DMS79 (cell line): ENCODE measurements at places on chromosomes 6 and 20.
A peak's percentile ranks its signal among the peaks of the same experiment; 100 is the strongest.

GRCh38 chr20:45229264-45230056 is 8.3 kb downstream of the SEMG2 start:
- DNase-seq: no peak

GRCh38 chr6:34435916-34436315 is 10.0 kb upstream of the RPS10 start:
- no peak for DNase-seq

DNA sequence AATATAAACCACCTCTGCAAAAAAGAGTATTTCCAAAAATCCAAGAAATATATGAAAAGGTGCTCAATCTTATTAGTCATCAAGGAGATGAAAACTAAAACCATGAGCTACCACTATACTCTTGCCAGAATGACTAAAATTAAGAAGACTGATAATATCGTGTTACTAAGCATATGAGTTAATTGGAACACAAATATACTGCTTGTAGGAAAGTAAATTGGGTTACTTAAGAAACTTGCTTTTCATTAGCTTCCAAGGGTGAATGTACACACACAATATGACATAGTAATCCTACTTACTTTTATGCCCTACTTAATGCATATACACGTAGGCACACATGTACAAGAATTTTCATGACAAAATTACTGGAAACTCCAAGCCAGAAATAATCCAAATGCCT is 3.4 kb downstream of the THEMIS start:
- no peak for DNase-seq

DNA sequence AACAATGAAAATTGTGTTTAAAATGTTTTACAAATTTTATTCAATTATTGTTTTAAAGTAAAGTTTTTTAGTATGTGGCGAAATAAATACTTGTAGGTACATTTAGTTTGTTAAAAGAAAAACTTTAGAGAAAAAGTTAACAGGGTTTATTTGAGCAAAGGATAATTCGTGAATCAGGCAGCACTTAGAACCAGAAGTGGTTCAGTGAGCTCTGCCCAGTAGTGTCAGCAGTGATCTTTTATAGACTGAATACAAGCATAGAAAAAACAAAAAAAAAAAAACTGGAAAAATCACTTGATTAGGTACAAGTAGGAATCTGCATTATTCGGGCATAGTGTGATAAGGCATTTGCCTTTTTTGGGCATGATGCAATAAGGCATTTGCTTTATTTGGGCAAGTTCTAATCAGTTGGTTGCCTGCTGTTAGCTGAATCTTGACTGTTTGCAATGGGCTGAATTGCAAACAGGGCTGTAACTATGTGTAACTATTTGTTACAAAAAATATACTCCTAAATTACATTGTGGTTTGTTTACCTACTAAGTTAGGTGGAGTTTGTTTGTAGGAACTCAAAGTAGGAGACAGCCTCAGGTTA is 122.9 kb upstream of the MMS22L start:
- DNase-seq: no peak

GRCh38 chr6:1716396-1716795 is 106.7 kb downstream of the FOXC1 start:
- DNase-seq: no peak

DNA sequence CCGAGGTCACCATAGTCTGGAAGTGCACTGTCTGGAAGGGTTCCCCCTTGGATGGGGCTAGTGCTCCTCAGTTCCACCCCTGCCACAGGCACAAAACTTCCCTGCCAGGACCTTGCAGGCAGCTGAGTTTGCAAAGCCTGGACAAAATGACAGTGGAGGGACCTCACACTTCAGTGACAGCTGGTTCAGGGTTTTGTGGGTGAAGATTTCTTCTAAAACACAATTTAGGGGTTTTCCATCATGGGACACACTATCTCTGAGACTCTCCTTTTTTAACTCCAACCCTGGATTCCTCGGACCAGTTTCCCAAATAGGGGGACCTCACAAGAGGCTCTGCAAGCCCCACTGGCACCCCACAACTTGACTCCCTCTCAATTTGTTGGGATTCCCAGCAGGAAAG is 33.6 kb upstream of the PREX1 start:
- no peak for DNase-seq

DNA sequence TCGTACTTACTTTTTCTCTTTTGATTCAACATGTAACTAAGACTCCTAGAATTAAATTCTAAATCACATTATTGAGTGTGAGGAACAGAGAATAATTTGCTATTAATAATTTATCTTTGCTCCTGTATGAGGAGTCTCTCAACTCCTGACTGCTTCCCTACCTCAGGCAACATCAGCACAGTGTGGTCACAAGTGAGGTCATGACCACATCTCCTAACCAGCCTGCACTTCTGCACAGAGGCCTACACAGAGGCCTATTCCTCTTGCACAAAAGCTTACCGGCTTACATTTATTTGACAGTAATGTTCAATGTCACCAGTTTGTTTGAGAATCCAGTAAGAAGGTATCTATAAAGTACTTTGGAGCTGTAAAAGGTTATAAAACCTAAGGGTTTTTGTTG is 637.4 kb upstream of the MARCKS start:
- DNase-seq: no peak

- no peak for DNase-seq
Observed at GRCh38 chr20:32563311-32564272, 21.5 kb downstream of the NOL4L start.

GRCh38 chr6:113622254-113622653 is 234.9 kb upstream of the MARCKS start:
- DNase-seq: no peak

DNA sequence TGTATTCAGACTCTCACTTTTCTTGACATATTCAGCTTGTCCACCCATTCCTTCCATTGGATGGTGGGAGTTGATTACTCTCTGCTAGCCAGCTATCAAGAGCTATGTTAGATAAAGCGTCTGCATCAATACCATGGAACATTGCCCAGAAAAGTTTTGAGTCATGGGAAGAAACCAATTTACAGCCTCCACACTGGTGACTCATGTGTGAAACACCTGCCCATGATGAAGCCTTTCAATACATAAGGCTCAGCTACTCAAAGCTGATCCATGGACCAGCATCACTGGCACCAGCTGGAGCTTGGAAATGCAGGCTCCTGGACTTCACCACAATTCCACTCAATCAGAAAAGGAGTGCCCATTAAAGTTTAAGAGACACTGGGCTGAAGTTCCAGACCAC is 16.1 kb downstream of the PLA2G7 start:
- peak; percentile 8 for DNase-seq

- no peak for DNase-seq
Observed at GRCh38 chr20:48230216-48230615, 444.9 kb upstream of the SULF2 start.

DNA sequence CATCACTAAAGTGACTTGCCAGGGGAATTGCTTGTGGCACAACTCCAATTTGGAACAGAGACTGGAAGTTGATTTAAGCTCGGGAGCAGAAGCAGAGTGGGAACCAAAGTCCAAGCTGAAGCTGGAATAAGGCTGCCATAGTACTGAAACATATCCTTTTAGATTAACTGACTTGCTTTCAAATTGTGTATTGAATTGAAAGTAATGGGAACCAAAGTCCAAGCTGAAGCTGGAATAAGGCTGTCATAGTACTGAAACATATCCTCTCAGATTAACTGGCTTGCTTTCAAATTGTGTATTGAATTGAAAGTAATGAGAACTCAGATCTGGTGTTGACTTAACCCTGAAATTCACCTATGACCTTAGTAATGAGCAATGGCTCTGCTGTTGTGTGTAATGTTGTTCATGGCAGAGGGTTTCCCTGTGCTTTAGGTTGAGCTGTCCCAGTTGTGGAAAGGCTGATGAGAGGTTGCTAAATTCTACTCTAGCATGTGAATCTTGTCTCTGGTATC is 40.2 kb downstream of the CENPW start:
- DNase-seq: no peak

DNA sequence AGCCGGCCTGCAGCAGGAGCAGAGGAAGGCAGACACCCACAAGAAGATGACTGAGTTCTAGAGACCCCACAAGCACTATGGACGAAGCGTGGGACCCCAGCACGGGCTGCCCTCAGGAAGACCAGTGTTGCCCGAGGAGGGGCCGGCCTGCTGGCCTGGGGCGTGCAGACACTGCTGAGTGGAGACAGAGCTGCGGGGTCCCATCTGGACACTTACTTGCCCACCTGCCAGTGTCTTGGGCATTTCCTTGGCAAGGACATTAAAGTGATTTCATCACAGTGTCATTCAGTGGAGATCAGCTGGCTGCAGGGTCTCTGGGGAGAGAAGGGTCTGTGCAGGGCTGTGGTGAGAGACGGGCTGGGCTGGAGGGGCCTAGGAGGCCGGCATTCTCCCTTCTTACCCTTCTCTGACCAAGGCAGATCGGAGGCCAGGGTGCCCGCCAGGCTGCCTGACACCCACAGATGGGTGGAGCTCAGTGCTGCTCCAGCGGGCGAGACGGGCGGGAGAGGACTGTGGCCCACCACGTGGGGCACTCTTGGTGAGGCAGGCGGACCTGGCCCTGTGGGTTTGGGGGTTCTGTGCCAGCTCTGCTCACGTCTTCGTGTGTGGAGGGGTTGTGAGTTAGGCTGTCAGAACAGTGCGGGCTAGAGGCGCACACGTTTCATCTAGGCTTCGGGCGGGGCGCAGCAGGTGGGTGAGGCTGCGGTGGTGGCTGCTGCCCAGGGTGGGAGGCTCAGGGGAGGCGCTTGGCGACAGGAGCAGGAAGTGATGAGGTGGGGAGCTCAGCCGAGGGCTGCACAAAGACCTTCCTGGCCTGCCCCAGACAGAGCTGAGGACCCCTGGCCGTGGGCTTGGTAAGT is at the start of gene LIME1:
Gene LIME1 (plus strand): TSS at position 806 of the 860 bp plus-strand sequence. CDS start 886 bp downstream, outside the sequence.
- DNase-seq: no peak

DNA sequence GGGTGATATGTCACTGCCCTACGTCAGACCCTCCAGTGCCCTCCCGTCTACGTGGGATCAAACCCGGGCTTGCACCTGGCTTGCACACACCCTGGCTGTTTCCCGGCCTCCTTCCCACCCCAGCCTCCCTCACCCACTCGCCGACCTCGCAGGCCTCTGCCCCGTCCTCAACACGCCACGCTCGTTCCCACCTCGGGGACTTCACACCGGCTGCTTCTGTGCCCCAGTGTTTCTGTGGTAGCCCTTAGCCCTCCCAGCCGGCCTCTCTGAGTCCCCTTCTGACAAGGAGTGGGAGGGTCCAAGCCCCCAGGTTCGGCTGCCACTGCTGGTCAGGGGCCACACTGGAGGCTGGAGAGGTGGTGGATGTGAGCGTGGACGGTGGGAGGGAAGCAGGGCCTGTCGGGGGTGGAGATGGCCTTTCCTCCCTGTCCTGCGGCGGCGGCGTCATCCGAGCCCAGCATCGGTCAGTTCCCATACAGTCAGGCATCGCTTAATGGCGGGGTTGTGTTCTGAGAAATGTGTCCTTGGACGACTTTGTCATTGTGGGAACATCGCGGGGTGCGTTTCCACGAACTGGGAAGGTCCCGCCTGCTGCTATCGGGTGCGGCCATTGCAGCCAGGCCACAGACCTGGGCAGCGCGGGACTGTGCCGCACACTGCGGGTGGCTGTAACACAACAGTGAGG is 11.4 kb upstream of the KIF25 start:
- DNase-seq: no peak

GRCh38 chr20:63635431-63636141 is 8.7 kb upstream of the GMEB2 start:
- DNase-seq: no peak

GRCh38 chr20:52434041-52434425 is 242.5 kb upstream of the ZFP64 start:
- DNase-seq: no peak

- no peak for DNase-seq
Observed at GRCh38 chr20:61798632-61799031, 267.0 kb downstream of the TAF4 start.

DNA sequence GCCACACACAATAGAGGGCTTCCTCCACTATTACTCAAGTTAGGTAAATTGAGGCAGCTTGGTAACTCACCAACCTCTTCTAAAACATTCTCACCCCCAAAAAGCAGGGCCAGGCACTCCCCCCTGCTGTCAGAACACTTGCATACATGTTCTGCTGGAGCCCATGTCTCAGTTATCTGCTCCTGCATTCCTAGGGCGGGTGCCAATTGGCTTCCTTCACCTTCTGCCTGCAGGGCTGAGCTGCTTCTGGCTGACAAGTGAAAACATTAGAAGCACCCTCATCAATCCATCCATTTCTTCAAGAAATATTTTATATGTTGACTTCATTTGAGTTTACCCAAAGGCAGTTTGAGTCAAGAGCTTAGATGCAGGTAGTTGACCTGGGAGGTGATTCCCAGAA is 4.5 kb upstream of the ENTPD6 start:
- DNase-seq: no peak

GRCh38 chr20:3045042-3045815 is 623 bp upstream of the MRPS26 start:
- peak; percentile 66 for DNase-seq

GRCh38 chr20:57439432-57439831 is 48.2 kb downstream of the RBM38 start:
- peak; percentile 77 for DNase-seq

DNA sequence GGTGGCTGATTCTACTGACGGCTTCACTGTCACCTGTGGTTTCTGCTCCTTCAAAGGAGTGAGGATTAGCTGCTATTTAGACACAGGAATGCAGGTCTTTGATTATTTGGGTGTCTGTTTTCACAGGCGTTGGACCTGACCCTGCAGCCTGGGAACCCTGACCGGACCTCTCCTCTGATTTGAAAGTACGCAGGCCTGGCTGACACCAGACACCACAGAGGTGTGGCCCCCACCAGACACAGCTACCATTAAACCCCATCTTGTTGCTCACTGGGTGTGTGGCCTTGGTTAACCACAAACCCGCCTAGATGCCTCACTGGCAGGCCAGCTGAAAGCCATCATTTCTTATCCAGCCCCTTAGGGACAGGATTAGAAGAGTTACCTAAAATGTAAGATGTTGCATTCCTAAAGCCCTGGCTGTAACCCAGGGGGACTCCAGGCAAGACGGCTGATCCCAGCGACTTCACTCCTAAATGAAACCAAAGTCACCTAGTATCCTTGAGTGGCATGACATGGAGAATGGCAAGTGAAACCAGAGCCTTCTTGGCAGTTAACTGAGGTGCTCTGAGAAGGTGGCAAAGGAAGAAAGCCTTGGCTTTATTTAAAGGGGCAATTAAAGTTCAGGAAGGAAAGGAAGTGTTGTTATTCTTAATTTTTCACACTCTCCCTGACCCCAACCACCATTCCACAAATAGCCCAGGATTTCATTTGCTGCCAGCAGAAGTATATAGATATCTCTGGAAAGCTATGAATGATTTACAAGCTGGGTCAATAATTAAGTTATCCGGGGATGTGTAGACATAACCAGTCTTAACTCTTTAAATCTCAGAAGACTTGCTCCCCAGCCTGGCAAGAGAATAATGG is 169.9 kb downstream of the QRSL1 start:
- peak; percentile 50 for DNase-seq

DNA sequence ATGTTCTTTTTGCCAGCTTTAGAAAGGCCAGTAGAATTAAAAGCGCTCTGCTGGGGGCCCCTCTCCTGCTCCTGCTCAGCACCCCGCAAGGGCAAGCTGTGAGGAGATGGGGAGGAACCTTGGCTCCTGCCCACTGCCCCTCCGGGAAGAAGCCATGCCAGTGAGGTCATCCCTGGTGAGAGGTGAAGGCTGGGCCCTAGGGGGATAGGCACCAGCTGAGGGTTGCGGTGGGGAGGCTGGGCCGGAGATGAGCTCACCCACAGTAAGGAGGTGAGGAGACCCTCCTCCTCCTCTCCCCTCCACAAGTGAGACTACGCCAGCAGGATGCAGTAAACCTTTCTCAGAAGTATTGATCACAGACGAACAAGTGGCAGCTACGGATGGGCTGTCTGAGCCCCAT is 32.1 kb downstream of the LRFN2 start:
- no peak for DNase-seq

GRCh38 chr6:39958947-39959346 is 24.7 kb upstream of the MOCS1 start:
- no peak for DNase-seq

- DNase-seq: no peak
Observed at GRCh38 chr20:9999645-10000044, 35.1 kb upstream of the ANKEF1 start.
